ENCODE measurements at places on chromosomes 5 and 9. TPM values are rescaled to one million over a fixed set of nuclear protein-coding genes. Genes with fewer than 3 reads are reported as not detected.

Gene TMEM215
- total RNA-seq = not detected

Gene FCHO2
- 16.4 TPM for total RNA-seq

Gene HTR4
- not detected for total RNA-seq

Gene MOB3B
- 0.85 TPM for total RNA-seq

Gene BRINP1
- total RNA-seq = 0.85 TPM

Gene EGFLAM
- total RNA-seq = not detected

Gene SPINK6
- total RNA-seq = not detected

Gene SCGB3A2
- not detected for total RNA-seq

Gene IL17B
- total RNA-seq = 0.48 TPM

Gene FLT4
- total RNA-seq = 0.96 TPM

Gene HAPLN1
- under 0.01 TPM for total RNA-seq

Gene BARX1
- total RNA-seq = not detected

Gene OR1J2
- not detected for total RNA-seq

Gene SPATA6L
- total RNA-seq = 3.9 TPM

Gene NR2F1
- total RNA-seq = under 0.01 TPM

Gene IRX2
- total RNA-seq = 22.2 TPM

Gene ANKRD31
- total RNA-seq = under 0.01 TPM

Gene ACTBL2
- 0.21 TPM for total RNA-seq

Gene FAM221B
- not detected for total RNA-seq

All from tracheal epithelial cell (primary cell).